ENCODE measurements at places on chromosomes 12 and 14. TPM values are rescaled to one million over a fixed set of nuclear protein-coding genes. Genes with fewer than 3 reads are reported as not detected.

The IKZF4 gene
- total RNA-seq, result 2.0 TPM

The KRT73 gene
- total RNA-seq, result not detected

The KIF26A gene
- under 0.01 TPM for total RNA-seq

The CLEC6A gene
- total RNA-seq, result not detected

The SLCO1B1 gene
- total RNA-seq, result not detected

The KRT71 gene
- not detected for total RNA-seq

The CLEC14A gene
- total RNA-seq, result 8.2 TPM

The C12orf50 gene
- not detected for total RNA-seq

The CBX5 gene
- total RNA-seq, result 18.0 TPM

The FAM181A gene
- not detected for total RNA-seq

The TCHP gene
- total RNA-seq, result 8.2 TPM

The GALNT6 gene
- total RNA-seq, result 3.4 TPM

The SLC25A47 gene
- under 0.01 TPM for total RNA-seq

The PDZRN4 gene
- not detected for total RNA-seq

Measured in regular cardiac myocyte (primary cell).